ENCODE measurements at places on chromosomes 16 and 17.

- no peak for DNase-seq
These were observed 19.7 kb downstream of the GOSR2 start for GRCh38 chr17:46942441-46943217.

- DNase-seq, result no peak
These were observed 14.0 kb downstream of the PRSS54 start for GRCh38 chr16:58280846-58281301.

DNA sequence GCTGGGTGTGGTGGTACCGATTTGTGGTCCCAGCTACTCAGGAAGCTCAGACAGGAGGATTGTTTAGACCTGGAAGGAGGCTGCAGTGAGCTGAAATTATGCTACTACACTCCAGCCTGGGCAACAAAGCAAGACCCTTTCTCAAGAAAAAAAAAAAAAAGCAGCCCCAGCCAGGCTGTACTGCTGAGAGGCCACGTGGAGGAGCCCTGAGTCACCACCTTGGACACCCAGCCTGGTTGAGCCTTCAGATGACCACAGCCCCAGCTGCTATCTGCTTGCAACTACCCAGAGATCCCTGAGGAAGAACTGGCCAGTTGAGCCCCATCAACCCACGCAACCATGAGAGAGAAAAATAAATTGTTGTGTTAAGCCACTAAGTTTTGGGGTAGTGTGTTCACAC lies 23.6 kb upstream of the GPRC5C start:
- no peak for DNase-seq

DNA sequence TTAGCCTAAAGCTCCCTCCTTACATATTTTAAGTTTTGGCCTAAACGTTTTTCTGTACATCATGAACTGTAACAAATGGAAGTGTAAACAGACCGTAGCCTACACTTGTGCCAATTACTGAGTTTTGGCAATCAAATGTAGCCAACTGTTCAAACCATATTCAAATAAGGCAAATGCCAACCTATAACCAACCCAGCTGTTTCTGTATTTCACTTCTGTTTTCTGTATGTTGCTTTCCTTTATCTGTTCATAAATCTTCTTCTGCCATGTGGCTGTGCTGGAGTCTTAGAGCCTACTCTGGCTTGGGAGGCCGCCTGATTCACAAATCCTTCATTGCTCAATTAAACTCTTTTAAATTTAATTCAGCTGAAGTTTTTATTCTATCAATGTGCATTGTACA lies 6.9 kb upstream of the C16orf78 start:
- DNase-seq, result no peak

- DNase-seq, result no peak
These were observed 41.3 kb downstream of the MRM3 start for GRCh38 chr17:823501-823902.

DNA sequence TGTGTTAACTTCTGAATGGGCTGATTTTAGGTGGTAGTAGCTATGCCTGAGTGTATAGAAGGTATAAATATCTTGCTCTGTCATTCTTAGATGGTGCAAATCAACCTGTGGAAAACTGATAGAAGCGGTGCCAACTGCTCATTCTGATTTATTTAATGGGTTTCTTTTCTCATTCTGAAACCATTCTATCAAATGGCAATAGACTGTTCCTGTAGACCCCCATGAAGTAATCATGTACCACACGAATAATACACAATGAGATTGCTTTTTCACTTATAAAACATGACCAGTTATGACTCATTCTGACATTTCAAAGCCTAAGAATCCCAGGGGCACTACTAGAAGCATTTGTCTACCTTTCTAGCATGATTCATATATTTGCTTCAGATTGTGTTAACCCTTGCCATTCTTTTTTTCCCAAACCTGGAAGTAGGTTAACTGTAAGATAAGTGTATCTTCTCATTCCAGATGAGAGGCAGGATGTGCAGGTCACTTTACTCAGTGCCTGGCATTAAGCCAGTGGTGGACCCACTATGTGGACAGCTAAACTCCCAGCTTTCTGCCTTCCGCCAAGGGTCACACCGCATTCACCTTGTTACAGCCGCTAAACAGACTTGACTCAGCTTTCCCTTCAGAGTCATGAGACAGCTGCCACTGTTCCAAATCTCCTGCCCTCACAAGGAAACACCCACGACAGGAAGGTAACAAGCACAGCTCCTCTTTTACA lies 16.4 kb upstream of the SLC16A11 start:
- DNase-seq, result no peak

DNA sequence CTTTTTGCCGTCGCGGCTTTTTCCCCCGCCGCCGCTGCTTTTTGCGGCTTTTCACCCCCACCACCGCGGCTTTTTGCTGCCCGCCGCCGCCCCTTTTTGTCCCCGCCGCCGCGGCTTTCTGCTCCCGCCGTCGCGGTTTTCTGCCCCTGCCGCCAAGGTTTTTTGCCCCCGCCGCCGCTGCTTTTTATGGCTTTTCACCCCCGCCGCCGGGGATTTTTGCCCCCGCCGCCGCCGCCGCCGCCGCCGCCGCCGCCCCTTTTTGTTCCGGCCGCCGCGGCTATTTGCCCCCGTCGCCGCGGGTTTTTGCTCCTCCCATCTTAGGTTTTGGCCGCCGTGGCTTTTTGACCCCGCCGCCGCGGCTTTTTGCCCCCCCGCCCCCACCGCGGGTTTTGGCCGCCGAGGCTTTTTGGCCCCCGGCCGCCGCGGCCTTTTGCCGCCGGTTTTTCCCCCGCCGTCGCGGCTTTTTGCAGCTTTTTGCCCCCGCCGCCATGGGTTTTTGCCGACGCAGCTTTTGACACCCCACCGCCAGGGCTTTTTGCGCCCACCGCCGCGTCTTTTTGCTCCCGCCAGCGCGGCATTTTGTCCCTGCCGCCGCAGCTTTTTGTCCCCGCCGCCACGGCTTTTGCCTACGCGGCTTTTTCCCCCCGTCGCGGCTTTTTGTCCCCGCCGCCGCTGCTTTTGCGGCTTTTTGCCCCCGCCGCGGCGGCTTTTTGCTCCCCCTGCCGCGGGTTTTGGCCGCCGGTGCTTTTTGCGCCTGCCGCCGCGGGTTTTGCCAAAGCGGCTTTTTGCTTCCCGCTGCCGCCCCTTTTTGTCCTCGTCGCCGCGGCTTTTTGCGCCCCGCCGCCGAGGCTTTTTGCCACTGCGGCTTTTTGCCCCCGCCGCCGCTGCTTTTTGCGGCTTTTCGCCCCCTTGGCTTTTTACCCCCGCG lies 519.4 kb upstream of the WSB1 start:
- no peak for DNase-seq

- no peak for DNase-seq
These were observed 8.3 kb downstream of the CDH16 start for GRCh38 chr16:66910175-66910940.

- no peak for DNase-seq
These were observed 26.9 kb upstream of the LITAF start for GRCh38 chr16:11613381-11614303.
